ENCODE measurements at places on chromosomes 12 and 14.

GRCh38 chr14:68408680-68409079 is 384.2 kb downstream of the ZFP36L1 start:
- no peak for DNase-seq

- DNase-seq: no peak
These were observed 80.7 kb downstream of the NTF3 start for GRCh38 chr12:5512601-5512970.

GRCh38 chr12:131370321-131370720 is 340.6 kb upstream of the SFSWAP start:
- no peak for DNase-seq

DNA sequence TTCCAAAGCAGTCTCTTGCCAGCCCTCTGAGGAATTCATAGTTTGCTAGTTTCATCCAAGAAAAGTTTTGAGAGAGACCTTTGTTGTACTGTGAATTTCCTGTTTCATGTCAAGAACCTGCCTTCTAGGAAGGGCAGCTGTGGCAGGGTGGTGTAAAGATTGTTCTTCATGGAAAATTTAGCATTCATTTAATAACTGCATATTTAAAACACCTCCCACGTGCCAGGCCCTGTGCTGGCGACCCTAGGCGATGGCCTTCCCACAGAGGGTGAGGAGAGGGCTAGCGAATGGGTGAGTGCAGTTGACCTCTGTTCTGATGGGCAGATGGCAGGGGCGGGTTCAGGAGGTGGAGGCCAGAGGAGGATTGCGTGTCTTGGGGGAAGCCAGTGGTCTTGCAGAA is 43.2 kb downstream of the MLXIP start:
- DNase-seq: no peak
